ENCODE measurements at places on chromosomes 3 and 15.

DNA sequence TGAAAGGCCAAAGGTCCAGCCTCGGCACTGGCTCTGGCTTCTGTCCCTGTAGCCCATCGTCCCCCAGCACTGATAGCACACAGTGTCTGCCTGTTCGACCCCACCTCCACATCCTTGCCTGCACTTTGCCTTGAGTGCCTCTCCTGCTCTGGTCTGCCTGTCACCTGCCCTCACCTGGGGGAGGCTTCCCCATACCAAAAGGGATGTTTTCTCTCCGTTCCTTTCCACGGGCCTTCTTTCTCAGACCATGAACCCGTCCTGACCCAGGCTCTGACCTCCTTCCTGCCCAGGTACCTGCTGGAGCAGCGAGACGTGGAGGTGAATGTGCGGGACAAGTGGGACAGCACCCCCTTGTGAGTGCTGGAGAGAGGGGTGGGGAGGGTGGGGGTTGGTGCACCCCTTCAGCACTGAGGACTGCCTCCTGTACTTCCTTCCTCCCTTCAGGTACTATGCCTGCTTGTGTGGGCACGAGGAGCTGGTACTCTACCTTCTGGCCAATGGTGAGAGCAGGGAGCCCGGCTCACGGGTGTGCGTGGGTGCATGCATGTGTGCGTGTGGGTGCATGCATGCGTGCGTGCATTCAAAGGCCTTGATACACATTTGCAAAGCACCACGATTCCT, 1.5 kb downstream of the ABTB1 start:
- DNase-seq: no peak

DNA sequence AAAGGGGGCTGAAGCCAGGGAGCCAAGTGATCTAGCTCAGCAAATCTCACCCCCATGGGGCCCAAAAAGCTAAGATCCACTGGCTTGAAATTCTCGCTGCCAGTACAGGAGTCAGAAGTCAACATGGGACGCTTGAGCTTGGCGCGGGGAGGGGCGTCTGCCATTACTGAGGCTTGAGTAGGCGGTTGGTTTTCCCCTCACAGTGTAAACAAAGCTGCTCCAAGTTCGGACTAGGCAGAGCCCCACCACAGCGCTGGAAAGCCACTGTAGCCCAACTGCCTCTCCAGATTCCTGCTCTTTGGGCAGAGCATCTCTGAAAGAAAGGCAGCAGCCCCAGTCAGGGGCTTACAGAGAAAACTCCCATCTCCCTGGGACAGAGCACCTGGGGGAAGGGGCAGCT, 8.1 kb upstream of the SLC25A36 start:
- no peak for DNase-seq

- no peak for DNase-seq
Measured at GRCh38 chr3:181457190-181457589, 254.5 kb upstream of the SOX2 start.

DNA sequence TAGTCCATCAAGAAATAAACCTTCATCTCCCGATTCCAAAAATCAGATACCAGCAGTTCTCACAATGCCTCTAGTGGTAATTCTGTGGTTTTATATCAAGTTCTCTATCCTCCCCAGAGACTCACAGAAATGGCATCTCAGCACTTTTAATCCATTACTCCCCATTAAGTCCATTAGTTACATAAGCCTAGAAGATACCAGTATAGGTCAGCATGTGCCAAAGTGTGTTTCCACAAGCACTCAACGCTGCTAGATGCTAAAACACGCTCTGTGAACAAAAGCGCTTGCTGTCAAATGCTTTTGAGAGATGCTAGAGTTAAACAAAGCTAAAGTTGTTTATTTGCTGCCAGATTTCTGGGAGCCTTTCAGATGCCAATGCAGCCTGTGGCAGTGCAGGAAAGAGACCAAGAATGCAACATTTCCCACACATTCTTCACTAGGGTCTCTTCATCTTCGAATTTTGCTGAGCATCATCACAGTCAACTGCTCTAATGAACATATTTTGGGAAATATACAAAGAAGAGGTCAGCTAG, 918.8 kb upstream of the CFAP20DC start:
- DNase-seq: no peak

GRCh38 chr3:197750858-197751737, 1.4 kb downstream of the FYTTD1 start:
- no peak for DNase-seq

GRCh38 chr3:77329116-77329515, 289.2 kb downstream of the ROBO2 start:
- DNase-seq: no peak

GRCh38 chr3:159850481-159850880, 138.2 kb upstream of the IL12A start:
- DNase-seq: no peak

DNA sequence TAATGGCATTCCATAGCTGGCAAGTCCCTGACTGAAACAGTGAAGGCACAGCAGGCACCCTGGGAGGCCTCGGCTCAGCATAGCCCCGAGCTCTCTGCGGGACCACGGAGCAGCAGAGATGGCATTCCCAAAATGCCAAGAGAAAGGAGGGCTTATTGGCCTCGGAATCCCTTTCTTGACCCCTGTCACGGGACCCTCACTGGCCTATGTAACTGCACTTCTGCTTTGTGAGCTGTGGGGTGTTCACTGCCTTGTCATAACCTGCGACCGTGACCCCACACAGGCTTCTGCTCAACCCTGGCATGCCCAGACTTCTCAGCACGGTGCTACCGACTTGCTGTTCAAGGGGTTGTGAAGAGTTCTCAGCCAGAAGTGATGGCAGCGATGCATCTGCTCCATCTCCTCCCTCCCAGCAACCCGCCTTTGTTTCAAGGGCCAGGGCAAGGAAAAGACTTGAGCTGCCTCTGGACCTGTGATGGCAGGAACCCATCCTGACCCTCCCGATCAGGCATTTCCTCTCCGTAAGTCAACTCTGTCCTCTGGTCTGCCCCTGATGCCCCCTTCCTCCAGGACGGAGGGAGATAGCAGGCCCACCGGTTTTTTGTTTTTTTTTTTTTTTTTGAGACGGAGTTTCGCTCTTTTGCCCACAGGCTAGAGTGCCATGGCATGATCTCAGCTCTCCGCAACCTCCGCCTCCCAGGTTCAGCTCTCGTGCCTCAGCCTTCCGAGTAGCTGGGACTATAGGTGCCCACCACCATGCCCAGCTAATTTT, 30.5 kb downstream of the EHD4 start:
- DNase-seq: no peak

- no peak for DNase-seq
Measured at GRCh38 chr15:77497110-77497737, 76.5 kb downstream of the HMG20A start.

DNA sequence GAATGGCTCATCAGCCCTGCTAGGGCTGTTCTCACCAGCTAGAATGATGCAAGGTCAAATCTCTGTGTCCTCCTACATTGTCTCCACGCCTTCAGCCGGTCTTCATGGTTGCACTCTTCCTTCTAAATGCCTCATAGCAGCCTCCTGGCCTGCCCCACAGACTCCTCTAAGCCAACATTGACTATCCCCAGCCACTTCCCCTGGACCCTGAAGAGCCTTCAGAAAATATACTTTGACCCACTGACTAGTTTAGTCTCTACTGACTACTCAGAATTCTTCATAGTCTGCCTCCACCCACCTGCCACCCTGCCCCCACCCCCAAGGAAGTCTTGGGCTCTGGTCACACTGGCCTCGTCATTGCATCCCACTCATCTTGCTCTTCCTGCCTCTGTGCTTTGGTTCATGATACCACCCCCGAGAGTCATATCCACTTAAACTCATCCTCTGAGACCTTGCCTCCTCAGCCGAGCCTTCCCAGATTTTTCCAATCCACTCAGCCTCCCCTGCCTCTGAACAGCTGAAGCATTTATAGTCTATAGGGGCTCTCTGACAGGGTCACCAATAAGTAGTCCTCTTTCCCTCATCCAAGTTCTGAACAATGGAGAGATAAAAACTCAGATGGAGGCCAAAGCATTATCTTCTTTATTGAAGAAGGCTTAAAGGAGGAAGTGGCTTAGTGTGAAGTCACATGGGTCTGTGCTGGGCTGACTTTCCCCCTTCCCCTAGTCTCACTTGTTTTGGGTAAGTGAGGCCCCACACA, 9.5 kb upstream of the DOCK3 start:
- DNase-seq: no peak

- DNase-seq: no peak
Measured at GRCh38 chr15:59550956-59551355, 60.6 kb upstream of the GCNT3 start.

GRCh38 chr15:41474436-41474835, 19.2 kb upstream of the ITPKA start:
- DNase-seq: no peak

DNA sequence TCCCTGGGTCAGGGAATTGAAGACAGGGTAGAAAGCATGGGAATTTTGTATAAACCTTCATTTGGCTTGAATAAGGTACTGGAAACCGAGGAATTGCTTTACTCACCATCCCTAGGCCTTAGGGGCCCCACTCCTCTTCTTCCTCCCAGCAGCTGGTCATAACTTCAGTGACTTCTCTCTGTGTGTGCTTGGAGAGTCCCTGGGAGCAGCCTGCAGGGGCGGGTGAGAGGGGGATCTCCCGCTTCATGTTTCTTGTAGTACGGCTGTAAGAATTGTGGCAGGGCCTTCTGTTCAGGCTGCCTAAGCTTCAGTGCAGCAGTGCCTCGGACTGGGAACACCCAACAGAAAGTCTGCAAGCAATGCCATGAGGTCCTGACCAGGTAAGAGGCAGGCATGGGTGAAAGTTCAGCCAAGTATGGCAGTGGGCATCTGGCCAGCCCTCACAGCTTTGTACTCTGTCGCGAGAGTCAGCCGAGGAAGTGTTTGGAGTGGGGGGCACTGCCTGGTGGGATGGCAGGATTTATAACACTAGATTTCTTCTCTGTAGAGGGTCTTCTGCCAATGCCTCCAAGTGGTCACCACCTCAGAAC, 1.7 kb upstream of the DNAJC17 start:
- DNase-seq: no peak

DNA sequence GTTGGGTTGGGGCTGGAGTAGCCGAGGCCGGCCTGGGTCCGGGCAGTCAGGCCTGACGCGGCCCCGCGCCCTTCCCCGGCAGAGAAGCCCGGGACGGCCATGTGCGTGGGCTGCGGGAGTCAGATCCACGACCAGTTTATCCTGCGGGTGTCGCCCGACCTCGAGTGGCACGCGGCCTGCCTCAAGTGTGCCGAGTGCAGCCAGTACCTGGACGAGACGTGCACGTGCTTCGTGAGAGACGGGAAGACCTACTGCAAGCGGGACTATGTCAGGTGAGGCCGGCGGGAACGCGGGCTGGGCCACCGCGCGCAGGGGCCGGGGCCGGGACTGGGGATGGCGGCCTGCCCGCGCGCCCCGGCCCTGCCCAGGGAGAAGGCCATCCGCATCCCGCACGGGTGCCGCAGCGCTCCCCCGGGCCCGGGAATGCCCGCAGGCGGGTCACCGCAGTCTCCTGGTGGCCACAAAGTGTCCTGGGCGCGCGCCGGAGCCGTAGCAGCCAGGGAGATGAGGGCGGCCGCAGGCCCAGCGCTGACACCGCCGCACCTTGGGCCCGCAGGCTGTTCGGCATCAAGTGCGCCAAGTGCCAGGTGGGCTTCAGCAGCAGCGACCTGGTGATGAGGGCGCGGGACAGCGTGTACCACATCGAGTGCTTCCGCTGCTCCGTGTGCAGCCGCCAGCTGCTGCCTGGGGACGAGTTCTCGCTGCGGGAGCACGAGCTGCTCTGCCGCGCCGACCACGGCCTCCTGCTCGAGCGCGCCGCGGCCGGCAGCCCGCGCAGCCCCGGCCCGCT, 1.3 kb downstream of the ISL2 start:
- no peak for DNase-seq

DNA sequence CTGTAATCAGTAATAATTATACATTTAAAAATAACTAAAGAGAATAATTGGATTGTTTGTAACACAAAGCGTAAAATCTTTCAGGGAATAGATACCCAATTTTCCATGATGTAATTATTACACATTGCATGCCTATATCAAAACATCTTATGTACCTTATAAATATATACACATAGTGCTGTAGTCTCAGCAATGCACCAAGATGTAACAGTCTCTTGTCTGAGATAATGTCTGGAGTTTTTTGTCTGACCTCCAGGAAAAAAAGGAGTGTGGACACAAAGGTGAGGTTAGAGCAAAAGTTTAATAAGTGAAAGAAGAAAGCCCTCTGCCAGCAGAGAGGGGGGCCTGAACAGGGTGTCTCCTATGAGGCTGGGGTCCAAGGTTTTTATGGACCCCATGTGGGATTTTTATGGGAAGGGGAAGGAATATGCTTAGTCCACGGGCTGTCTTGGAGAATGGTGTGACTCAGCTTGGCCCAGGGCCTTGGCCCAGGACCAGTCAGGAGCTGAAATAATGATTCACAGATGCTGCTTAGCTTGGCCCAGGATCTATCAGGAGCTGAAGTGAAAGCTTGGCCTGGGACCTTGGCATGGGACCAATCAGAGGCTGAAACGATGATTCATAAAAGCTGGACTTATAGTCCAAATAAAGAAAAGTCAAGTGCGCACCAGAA, 545.0 kb downstream of the ZPLD1 start:
- DNase-seq: no peak

GRCh38 chr15:43828061-43828657, 1.4 kb downstream of the WDR76 start:
- DNase-seq: no peak

- DNase-seq: no peak
Measured at GRCh38 chr3:182235504-182235903, 523.8 kb downstream of the SOX2 start.

- DNase-seq: no peak
Measured at GRCh38 chr3:32956750-32957570, 5.5 kb downstream of the CCR4 start.

DNA sequence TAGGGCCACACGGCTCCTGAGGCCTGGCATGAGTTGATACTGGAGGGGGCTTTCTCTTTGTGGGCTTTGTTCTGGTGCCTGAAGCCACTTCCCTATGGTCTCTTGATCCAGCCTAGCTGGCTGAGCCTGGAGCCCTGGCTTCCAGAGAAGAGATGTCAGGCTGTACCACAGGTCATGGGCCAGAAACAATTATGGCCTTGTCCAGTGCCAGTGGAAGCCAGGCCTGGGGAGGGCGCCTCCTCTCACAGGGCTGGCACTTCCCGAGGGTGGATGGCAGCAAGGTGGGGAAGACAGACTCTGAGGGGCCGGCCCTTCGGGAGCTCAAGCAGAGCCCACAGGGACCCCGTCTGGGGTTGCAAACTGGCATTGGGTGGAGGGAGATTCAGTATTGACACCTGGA, 34.9 kb upstream of the ACAD9 start:
- DNase-seq: no peak

DNA sequence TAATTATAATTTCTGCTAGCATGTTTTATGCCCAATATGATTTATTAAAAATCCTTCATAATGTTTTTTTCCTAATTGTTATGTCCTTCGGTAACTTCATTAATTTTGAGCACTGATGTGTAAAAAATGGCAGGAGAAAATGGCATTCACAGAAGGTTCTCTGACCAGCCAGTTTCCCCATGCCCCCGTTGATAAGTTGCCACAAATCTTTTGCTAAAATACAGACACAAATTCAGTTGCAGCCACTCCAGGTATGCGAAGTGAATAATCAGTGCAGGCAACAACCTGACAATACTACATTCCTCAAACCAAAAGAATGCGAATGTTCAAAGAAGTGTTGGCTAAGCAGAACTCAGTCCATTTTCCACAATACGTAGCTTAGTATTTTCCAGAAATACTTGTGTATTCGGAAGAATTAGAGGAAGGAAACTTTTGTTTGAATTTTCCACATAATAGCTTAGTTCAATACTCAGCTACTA, 32.7 kb downstream of the CHL1 start:
- no peak for DNase-seq

- DNase-seq: no peak
Measured at GRCh38 chr3:48267782-48268181, 26.9 kb downstream of the ZNF589 start.

- DNase-seq: no peak
Measured at GRCh38 chr3:908839-909238, 184.0 kb upstream of the CNTN6 start.

All from activated naive CD4-positive, alpha-beta T cell (primary cell).